Fibroblast of skin of left biceps (primary cell): ENCODE measurements at places on chromosomes 6 and 20.

- no peak for DNase-seq
Observed at GRCh38 chr6:121571455-121571854, 136.0 kb downstream of the GJA1 start.

DNA sequence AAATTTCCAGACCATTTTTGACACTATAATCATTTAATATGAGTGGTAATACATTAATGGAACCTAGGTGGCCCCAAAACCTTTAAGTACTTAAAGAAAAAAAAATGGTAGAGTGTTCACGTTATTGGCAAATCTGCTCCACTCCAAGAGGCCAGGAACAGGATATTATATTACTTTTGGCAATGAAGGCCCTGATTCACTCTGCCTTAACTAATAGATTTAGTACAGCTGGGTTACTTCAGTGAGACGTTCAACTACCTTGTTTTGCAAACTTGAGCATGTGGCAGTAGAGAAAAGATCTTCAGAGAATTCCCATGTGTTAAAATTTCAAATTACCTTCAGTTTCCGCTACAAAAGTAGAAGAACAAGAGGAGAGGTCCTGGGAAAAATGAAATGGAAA lies 12.8 kb downstream of the ADNP start:
- no peak for DNase-seq

GRCh38 chr20:46081074-46081473 lies 8.7 kb downstream of the NCOA5 start:
- no peak for DNase-seq

- DNase-seq = no peak
Observed at GRCh38 chr6:6843057-6843627, 254.6 kb downstream of the LY86 start.

DNA sequence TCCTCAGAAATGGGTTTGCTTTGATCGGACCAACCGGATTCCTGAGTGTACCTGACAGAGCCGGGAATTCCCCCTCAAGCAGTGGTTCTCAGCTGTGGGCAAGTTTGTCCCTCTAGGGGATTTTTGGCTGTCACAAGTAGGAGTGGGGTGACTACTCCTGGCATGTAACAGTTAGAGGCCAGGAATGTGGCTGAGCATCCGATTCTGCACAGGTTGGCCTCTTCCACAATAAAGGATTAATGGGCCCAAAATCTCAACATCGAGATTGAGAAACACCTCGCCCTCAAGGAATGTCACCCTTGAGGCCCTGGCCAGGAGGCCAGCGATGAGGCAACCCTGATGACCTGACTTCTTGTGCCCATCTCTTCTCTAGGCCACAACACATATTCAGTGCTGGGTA lies 7.9 kb downstream of the AGPAT4 start:
- DNase-seq = no peak

DNA sequence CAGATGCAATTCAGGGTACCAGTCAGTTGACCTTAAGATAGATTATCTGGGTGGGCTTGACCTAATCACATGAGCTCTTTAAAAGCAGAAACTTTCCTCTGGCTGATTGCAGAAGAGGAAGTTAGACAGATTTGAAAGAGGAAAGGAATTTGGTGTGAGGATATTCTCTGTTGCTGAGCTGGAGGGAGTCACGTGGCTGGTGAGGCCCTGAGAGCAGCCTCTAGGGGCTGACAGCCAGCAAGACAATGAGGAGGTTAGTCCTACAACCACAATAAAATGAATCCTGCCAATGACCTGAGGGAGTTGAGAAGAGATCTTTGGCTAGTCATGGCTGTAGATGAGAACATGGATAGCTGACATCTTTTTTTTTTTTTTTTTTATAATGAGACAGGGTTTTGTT lies 87.0 kb upstream of the B3GAT2 start:
- DNase-seq = no peak
